ENCODE measurements at places on chromosomes 7 and 10. TPM values are rescaled to one million over a fixed set of nuclear protein-coding genes. Genes with fewer than 3 reads are reported as not detected.

The GRID2IP gene
- not detected for total RNA-seq

The WEE2 gene
- total RNA-seq: not detected

The LRGUK gene
- total RNA-seq: 2.1 TPM

The SLC16A12 gene
- total RNA-seq: 8.9 TPM

The FKBP6 gene
- total RNA-seq: not detected

The TFEC gene
- 18.6 TPM for total RNA-seq

The TAS2R4 gene
- total RNA-seq: 3.8 TPM

The GRID1 gene
- total RNA-seq: 1.0 TPM

The PNLIPRP2 gene
- total RNA-seq: not detected

The LAMB1 gene
- total RNA-seq: 376 TPM

The TMEM229A gene
- not detected for total RNA-seq

The RBM48 gene
- total RNA-seq: 13.4 TPM

The CYP17A1 gene
- not detected for total RNA-seq

The SLC18A3 gene
- total RNA-seq: not detected

The CYP3A4 gene
- total RNA-seq: not detected

The GPRIN2 gene
- total RNA-seq: not detected

The LRRC61 gene
- 7.7 TPM for total RNA-seq
